AML-193 (cell line): ENCODE measurements at places on chromosomes 2 and 18.
A peak's percentile ranks its signal among the peaks of the same experiment; 100 is the strongest.

DNA sequence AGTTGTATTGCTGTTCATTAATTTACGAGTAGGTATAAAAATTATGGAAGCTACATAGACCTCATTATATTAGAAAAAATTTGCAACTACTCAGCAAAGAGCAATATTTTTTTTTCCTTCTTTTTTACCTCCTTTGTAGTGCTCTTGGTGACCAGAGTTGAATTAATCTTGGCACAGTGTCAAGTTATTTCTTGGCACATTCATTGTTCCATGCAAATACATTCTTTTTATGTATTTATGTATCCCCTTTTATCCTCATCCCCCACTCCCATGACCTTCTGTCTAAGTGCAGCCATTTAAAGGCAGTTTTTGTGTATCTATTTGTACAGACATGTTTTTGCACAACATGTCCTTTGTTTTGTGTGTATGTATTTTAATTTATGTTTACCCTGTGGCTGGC, 224.5 kb downstream of the CCDC102B start:
- no peak for DNase-seq

- no peak for DNase-seq
Observed at GRCh38 chr2:24720310-24720709, 72.9 kb downstream of the PTRHD1 start.

- no peak for DNase-seq
Observed at GRCh38 chr2:101418460-101419095, 31.3 kb upstream of the CREG2 start.

DNA sequence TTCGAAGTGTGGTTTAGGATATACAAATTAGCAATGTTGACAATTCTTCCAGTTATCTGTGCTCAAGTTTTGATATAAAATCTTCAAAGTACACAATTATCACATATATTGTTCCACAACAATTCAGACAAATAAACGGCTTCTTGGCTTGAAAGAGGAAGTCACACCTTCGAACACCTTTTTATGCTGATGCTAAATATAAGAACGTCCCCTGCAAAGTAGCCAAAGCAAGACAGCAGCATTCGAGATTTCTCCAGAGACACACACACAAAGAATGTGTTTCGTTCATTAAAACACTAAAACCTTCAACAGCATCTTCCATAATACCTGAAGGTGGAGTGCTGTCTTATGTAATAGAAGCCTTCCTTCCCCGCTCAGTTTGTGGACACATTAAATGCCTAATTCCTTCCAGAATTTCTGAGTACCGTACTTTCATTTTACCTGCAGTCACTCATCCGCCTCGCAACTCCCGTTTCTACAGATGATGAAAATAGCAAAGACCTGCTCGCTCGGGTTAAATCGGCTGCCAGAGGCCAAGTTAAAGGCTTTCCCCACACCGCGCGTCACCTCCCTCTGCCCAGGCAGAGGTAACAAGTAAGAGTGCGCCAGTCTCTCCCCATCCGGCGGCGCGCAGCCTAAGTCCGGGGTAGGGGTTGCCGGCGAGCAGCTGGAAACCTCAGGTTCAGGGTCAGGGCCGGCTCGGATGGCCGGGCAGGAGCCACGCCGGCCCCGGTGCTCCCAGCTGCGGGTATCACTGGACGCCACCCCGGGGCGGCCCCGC, 847 bp downstream of the SERPINE2 start:
- DNase-seq, result peak; percentile 6

- no peak for DNase-seq
Observed at GRCh38 chr2:147068071-147068470, 776.8 kb upstream of the ACVR2A start.

- DNase-seq, result no peak
Observed at GRCh38 chr2:216084547-216084946, 2.8 kb downstream of the TMEM169 start.

- no peak for DNase-seq
Observed at GRCh38 chr18:49856496-49856895, 43.2 kb upstream of the ACAA2 start.

- no peak for DNase-seq
Observed at GRCh38 chr18:12930908-12931307, 16.9 kb upstream of the SEH1L start.

DNA sequence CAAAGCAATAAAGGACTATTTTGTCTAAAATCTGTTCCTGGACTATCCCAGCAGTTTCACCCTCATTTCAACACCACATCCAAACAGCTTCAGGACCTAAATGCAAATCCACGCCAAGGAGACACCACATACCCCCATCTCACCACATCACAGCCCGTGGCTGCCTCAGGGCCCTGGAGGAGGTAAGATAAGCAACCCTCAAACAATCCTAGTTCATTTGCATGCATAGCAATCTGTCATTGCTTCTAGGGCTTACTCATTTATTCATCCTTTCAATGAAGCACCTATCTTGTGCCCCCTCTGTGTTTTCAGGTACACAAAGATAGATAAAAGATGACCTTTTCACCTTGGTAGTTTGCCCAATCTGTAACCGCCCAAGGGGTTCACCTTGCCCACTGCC, 86.5 kb downstream of the VSNL1 start:
- no peak for DNase-seq

DNA sequence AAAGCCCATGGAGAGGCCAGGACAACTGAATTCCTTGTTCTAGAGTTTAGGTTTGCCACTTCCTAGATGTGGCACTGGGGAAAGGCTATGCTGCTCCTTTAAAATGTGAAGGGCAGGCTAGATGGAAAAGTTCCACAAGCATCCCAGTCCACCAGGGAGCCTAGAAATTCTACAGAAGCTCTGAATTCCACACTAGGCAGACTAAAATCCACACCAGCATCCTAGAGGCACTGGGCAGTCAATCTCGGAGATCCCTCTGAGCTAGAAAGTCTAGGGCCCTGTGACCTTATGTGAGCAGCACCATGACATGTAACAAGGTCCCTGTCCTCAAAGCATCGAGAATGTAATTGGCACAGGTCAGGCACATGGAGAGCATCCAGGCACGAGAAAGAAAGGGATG, 71.5 kb downstream of the LYPD1 start:
- no peak for DNase-seq

- DNase-seq, result no peak
Observed at GRCh38 chr2:174780191-174780840, 16.0 kb upstream of the CHRNA1 start.

GRCh38 chr2:71865391-71865965, 282.2 kb downstream of the CYP26B1 start:
- DNase-seq, result no peak

DNA sequence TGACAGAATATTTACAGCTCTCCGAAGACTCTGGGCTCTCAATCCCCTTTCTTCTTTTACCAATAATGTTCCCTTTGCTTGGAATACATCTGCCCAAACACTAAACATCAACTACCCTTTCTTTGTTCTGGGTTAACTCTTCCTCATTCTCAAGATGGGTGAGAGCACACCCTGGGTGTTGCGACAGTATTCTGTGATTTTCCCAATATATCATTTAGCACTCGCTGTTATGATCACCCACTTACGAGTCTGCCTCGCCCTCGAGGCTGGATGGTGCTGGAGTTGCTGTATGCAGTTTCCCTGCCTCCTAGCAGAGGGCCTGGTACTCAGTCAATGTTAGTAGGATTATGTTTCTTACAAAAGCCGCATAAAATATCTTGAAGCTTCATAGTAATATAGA, 93.2 kb downstream of the SOCS6 start:
- no peak for DNase-seq

- DNase-seq, result no peak
Observed at GRCh38 chr2:15645720-15646385, 54.2 kb downstream of the DDX1 start.

- peak; percentile 23 for DNase-seq
Observed at GRCh38 chr2:227805578-227805977, 8.1 kb upstream of the CCL20 start.

GRCh38 chr2:241769819-241770184, 6.8 kb upstream of the GAL3ST2 start:
- DNase-seq, result no peak

- no peak for DNase-seq
Observed at GRCh38 chr18:56433919-56434318, 204.5 kb downstream of the TXNL1 start.

DNA sequence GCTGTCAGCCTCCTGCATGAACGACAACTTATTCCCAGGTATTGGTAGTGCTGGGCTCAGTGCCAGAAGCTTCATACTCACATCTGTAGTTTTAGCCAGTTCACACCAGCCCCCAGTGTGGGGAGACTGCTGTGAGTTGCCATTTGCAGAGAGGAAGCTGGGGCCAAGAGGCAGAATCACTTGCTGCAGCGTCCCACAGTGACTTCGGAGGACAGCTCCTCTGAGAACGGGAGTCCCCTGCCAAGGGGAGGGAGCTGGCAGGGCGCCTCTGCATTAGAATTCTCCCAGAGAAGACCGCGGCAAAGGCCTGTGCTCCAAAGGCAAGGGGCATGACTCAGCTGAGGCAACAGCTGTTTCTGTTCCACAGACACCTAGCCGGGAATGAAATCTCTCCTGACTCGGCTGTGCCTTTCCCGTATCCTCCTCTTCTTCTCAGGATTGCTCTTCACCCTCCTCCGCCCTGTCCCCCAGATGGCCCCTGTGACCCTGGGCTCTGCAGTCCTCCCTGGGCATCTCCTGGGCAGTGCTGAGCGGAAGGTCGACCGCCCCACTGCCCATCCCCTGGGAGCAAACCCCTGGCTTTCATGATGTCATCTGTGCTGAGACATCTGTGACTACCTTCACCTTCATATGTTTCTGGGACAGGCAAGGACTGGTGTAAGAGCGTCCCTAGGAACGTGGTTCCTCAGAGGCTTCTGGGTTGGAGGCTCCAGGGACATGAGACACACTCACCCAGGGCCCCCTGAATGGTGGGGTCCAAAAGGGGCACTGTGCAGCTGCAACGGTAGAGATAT, 18.0 kb downstream of the MAL start:
- no peak for DNase-seq

DNA sequence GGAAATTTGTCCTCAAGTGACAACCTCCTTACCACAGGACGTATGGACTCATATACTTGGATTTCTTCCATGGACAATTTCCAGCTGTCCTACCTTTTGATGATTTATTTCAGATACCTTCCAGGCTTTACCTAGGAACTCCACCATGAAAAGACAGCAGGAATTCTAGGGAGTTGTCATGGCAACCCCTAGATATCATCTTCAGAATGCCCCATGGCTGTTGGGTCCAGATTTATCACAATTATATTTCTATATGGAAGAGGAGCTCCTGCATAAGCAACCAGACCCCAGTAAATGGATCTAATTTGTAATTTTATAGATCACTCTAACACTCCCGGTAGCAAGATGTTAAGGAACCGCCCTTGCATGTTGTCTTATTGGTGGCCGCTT, 102.3 kb upstream of the ZNF521 start:
- DNase-seq, result no peak

DNA sequence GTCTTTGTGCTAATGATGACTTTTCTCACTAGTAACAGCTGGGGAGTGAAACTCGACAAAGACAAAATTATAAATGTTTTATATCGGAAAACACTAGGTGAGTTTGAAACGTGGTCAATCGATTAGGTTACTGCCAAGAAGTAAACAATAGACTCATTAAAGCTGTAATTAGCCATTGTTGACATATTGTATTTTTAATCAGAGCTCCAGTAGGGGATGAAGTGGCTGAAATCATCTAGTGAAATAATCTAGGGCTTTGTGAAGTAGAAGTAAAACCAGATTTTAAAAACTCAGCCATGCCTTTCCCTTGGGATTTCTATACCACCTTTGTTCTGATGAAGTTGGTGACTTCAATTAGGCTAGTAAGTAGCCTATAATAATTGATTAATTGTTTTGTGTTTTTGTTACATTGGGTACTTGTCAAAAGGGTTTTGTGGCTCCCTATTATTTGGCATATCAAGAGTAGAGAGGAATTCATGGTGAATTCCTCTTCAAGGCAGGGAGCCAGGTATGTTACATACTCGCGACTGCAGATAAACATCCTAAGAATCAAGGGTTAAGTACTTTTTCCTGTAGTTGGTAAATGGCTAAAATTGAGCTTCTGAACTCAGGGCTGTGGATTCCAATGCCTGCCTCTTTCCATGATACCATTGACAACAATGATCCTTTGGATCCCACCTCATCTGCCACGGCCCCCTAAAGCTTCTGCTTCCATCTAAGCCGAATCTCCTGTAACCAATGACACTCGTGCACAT, 31.6 kb downstream of the RAB27B start:
- DNase-seq, result no peak
